ENCODE measurements at places on chromosomes 7 and 10.

DNA sequence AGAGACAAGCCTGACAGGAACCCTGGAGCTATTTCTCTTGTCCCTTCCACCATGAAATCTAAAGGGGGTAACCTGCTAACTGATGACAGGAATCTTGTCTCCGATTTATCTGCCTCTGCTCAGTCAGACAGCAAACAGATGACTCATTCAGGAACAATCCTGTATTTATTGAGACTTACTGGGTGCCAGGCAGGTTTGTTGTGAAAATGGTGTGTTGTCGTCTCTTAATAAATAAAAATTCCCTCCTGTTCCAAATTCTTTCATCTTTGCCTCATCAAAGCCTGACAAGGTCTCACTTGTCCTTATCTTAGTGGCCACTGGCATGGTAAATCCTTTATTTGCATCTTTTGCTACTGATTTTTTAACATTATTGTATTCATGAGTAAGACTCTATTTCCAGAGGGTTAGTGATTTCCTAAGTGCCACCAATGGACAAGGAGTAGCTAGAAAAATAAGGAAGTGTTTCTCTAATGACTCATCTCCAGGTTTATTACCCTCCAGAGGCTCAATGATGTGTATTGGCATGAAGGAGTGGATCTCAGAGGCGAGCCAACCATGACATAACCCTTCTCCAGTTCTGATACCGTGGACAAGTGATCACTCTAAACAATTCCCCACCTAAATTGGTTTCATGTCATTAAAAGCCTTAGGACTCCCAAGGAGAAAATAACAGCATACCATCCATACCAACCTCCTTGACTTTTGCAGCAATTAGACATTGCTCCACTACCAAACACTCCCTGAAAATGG, 724.0 kb downstream of the GRID1 start:
- DNase-seq = no peak

DNA sequence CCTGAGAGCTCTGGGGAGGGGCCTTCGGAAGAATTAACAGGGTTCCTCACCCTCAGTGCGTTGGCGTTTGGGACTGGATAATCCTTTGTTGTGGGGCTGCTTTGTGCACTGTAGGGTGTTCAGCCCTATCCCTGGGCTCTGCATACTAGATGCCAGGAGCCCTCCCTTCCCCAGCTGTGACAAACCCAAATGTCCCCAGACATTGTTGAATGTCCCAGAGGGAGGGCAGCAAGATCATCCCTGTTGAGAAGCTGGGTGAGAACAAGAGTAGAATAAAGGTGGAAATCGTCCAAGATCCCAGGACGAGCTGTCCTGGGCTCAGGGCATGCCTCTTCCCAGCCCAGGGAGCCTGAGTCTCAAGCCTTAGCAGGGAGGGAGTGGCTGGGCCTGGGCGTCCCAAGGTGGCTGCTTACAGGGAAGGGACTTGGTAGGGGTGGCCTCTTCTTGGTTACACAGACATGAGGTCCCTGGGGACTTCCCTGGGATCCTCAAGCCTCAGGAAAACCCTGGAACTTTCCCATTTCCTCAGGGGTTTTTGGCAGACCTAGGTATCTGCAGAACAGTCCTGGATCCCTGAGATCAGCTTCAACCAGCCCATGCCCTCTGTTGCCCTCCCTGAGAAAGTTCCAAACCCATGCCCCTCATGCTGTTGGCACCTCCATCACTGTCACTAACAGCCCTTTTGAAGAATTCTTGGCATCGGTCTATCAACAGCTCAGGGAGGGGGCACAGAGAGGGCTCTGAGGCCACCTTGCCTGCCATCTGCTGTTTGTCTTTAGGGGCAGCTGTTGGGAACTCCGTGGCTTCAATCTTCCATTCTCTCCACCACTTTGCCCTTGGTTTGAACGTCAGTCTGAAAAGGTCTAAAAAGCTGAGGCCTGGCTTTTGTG, 53.7 kb downstream of the GOLGA7B start:
- DNase-seq = no peak

- DNase-seq = no peak
These were observed 316.9 kb upstream of the PHYHIPL start for GRCh38 chr10:58859526-58859925.

DNA sequence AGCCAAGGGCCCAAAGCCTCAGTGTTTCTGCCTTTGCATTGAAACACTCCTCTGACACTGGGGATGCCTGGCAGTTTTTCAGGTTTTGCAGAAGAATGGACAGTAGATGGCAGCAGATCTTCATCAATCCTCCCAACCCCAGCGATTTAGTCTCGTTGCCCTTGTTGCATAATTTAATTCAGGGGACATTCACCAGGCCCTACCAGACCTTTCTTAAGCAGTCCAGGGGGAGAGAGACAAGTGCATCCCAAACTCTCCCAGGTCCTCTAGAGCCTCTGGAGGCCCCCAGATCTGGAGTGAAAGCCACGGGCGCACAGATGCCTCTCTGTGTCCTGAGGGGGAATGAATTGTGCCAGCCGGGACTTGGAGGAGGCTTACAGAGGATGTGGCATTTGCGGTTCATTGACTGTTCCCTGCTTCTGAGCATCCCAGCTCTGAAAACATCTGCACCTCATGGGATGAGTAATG, 29.6 kb downstream of the MINDY4 start:
- no peak for DNase-seq

DNA sequence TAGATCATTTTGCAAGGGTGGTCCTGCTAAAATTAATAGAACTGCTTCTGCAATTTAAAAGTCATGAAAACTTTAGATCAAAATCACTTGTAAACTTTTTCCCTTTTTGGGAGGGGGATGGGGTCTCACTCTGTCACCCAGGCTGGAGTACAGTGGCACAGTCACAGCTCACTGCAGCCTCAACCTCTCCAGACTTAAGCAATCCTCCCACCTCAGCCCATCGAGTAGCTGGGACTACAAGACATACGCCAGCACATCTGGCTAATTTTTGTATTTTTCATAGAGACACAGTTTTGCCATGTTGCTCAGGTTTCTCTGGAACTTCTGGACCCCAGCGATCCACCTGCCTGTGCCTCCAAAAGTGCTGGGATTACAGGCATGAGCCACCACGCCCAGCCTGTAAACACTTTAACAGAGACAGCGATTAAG, 79.7 kb downstream of the LRRC17 start:
- no peak for DNase-seq

DNA sequence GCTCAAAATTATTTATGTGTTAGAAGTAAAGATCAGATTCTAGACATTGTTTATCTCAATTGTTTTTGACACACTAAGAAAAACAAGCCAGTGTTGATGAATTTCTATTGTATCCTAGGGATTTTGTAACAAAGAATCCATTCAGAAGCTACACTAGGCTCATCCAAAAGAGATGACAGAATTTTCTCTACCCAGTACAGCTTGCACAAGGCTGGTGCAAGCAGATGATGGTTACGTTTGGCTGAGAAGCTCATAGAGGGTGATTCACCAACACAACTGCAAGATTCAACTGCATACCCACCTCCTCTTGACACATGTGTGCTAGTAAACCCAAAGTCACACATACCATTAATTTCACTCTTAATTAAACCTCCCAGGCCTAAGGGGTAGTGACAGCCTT, 20.8 kb downstream of the GRM3 start:
- no peak for DNase-seq

DNA sequence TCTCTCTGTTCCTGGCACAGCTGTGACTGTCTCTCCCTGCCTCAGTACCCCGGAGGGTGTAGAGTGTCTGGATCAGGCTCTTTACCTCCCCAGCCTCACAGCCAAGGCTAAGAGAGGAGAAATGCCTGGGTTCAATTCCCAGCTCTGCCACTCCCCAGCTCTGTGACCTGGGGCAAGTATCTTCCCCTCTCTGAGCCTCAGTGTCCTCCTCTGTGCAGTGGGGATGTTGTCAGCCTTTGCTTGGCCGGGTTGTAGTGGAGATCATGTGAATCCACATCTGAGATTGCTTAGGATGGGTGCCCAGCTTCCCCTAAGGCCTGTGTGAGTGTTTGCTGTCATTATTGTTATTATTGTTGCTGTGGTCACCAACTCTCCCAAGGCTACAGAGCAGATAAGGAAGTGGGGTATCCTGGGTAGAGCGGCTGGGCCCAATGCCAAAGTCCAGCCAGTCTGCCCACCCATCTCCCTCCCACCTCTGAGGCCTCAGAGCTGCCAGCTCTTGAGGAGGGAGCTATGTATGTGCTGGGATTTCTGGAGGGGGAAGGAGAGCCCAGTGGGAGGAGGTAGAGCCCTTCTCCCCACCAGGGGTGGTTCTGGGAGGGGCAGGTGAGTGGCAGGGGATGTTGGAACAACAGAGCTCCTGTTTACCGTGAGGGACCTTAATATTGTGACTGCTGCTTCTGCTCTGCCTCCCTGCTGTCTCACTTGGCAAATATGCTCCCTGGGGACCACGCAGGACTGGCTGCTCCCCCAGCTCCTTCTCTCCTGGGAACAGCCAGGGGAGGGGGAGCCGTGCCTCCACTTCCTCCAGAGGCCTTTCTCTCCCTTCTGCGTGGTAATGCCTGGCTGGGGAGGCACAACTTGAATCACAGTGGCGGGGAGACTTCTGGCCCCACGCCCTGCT, 170.5 kb downstream of the RPS24 start:
- DNase-seq = no peak

GRCh38 chr10:64040781-64041180, 519.6 kb downstream of the REEP3 start:
- DNase-seq = no peak

- DNase-seq = no peak
These were observed 8.1 kb upstream of the CUZD1 start for GRCh38 chr10:122853665-122854313.

DNA sequence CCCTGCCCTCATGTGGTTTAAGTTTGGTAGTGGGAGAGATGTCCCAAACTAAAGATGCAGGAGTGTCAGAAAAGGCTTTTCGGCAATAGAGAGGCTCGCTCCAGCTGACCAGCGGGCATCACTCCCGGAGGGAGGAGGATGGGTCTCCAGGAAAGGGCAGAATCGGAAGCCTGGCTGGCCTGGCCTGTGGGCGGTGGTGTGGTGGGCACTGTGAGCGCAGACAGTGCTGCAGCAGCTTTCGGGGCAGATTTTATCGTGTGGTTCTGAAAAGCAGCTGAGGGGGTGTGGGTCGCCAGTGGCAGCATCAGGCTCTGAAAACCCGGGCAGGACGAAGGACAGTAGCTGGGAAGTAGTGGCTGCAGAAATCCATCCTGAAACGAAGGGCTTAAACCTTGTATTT, 12.8 kb downstream of the BNIP3 start:
- no peak for DNase-seq

DNA sequence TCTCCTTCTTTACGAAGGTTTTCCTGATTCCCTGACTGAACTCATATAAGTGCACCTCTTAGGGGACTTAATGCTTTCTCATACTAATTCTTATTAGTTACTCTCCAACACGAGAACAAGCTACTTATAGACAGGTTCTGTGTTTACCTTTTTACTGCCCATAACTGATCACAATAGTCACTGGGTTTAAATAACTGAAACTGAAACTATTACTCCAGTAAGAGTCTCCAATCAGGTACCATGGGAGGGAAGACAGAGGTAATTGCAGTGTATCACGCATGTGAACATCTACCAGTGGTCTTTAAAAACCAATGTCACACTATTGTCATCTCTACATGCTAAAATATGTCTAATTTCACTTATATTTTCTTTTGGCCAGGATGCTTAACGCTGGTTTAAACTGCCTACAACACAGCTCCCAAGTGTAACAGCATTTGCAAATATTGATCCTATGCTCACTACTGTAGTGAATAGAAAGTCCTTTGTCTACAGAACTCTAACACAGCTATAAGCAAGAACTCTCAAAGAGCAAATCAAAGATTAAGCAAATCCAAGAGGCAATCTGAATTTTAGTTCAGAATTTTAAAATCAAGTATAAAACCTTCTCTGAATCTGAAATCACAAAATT, 3.6 kb downstream of the GDI2 start:
- DNase-seq = no peak

DNA sequence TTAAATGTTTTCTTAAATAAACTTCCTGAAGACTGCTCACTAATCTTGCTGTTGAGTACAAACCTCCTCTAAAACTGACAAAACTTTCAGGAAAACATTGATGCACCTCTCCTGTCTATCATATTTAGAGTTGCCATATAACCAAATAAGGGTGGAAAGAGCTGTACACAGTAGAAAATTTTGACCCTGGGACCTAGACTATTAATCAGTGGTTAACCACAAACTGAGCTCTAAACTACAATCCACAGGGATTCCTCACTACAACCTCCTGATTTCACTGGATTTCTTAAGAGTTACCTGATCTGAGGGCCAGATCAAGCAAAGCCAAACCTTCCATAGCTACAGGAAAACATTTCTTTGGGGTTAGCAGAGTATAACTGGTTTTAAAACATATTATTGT, 39.9 kb upstream of the WNT16 start:
- DNase-seq = no peak

DNA sequence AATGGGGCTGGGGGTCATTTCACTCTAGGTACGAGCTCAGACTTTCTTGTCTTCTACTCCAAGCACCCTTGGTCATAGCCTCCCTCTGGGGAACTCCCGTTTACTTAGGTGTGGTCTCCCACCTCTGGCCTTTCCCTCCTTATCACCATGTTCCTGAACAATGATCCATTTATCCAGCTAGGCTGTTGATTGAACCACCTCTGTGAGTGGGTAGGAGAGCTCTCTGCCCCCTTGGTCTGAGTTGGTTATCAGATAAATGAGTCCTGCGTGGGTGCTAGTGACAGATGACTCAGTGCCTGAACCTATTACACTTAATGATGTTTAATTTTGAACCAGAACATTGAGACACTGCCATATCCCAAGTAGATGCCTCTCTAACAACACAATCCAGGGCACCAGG, 9.4 kb downstream of the BLNK start:
- no peak for DNase-seq
